Airway epithelial cell (primary cell): ENCODE measurements at places on chromosomes 7 and 10. TPM values are rescaled to one million over a fixed set of nuclear protein-coding genes. Genes with fewer than 3 reads are reported as not detected.

DLX6 gene
- total RNA-seq = not detected in 2 replicates

SPAM1 gene
- not detected in 2 replicates for total RNA-seq

LIPK gene
- total RNA-seq = 1.4 and 1.9 TPM in 2 replicates

GPR15LG gene
- 44.5 and 87.7 TPM in 2 replicates for total RNA-seq

PLPP4 gene
- not detected in 2 replicates for total RNA-seq

PRF1 gene
- not detected in 2 replicates for total RNA-seq

CPA2 gene
- total RNA-seq = not detected in 2 replicates

BUB3 gene
- 105 and 117 TPM in 2 replicates for total RNA-seq

AHCYL2 gene
- 7.4 and 8.7 TPM in 2 replicates for total RNA-seq
